Kidney (tissue), 22 donors: ENCODE measurements at places on chromosomes 2 and 18. TPM values are rescaled to one million over a fixed set of nuclear protein-coding genes. Genes with fewer than 3 reads are reported as not detected.

INO80B gene
- total RNA-seq = 44.2 TPM

GRCh38 chr2:152445375-152445774 is 110.4 kb downstream of the FMNL2 start:
- DNase-seq = no peak
- no peaks in the 10 kb centered on the region for H3K36me3 ChIP-seq
- no peak overlapping the region for H3K4me3 ChIP-seq
- peaks cover 8% of the 10 kb centered on the region for H3K4me1 ChIP-seq
- no peak overlapping the region for H3K27ac ChIP-seq

DNA sequence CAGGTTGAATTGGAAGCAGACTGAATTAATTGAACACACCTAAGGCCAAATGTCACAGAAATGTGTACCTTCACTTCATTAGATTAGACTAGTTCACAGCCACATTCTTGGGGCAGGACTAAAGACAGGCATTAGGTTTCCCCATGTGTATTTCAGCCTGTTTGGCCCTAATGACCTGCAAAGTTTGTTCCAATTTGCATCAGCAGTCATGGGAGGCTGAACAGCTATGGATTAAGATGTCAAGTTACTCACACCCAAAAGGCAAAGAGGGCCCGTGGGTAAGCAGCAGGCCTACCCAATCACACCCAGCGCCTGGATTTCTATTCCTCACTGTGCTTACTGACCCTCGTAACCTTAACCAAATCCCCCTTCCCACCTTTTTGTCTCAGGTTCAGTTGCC is 99.6 kb upstream of the RIOK3 start:
- H3K36me3 ChIP-seq = no peaks in the 10 kb centered on the region
- DNase-seq = peak; percentile 45
- no peaks in the 10 kb centered on the region for H3K27me3 ChIP-seq
- H3K27ac ChIP-seq = no peak overlapping the region

GRCh38 chr2:4219571-4219970 is 516.2 kb downstream of the DCDC2C start:
- H3K36me3 ChIP-seq = no peaks in the 10 kb centered on the region
- no peak overlapping the region for H3K4me3 ChIP-seq
- H3K27ac ChIP-seq = no peak overlapping the region

- no peak for DNase-seq
- H3K36me3 ChIP-seq = no peaks in the 10 kb centered on the region
- no peaks in the 10 kb centered on the region for H3K27me3 ChIP-seq
Measured at GRCh38 chr2:48200620-48201293, 294.5 kb upstream of the FBXO11 start.

CROCC2 gene
- 0.13 TPM for total RNA-seq

SLC5A7 gene
- 0.88 TPM for total RNA-seq

DNA sequence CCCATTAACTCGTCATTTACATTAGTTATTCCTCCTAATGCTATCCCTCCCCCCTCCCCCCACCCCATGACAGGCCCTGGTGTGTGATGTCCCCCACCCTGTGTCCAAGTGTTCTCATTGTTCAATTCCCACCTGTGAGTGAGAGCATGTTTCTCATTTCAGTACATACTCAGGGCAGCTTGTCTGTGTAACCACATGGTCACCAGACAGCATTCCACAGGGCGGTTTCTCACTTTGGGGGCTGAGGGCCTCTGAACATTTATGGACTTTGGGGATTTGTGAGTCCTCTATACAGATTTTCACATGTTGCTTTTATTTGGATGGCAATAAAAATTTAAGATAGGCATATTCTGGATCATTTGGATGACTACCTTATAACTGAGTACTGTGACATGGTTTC is 84.0 kb downstream of the LYPD6B start:
- no peak overlapping the region for H3K4me3 ChIP-seq
- H3K36me3 ChIP-seq = no peaks in the 10 kb centered on the region
- H3K27me3 ChIP-seq = no peaks in the 10 kb centered on the region
- H3K27ac ChIP-seq = no peak overlapping the region
- H3K4me1 ChIP-seq = no peaks in the 10 kb centered on the region

BOLL gene
- not detected for total RNA-seq

GRCh38 chr18:35027206-35027605 is 14.0 kb upstream of the MAPRE2 start:
- no peak for DNase-seq
- H3K4me1 ChIP-seq = no peaks in the 10 kb centered on the region
- no peaks in the 10 kb centered on the region for H3K36me3 ChIP-seq
- no peak overlapping the region for H3K4me3 ChIP-seq
- no peaks in the 10 kb centered on the region for H3K27me3 ChIP-seq

- no peaks in the 10 kb centered on the region for H3K27me3 ChIP-seq
- H3K4me3 ChIP-seq = no peak overlapping the region
- H3K27ac ChIP-seq = no peak overlapping the region
- no peaks in the 10 kb centered on the region for H3K36me3 ChIP-seq
- no peaks in the 10 kb centered on the region for H3K4me1 ChIP-seq
Measured at GRCh38 chr2:138415985-138416384, 85.6 kb upstream of the SPOPL start.

- no peak for DNase-seq
- no peak overlapping the region for H3K4me3 ChIP-seq
- no peak overlapping the region for H3K27ac ChIP-seq
- no peaks in the 10 kb centered on the region for H3K4me1 ChIP-seq
Measured at GRCh38 chr2:74843433-74843832, 9.5 kb downstream of the HK2 start.

SATB2 gene
- total RNA-seq = 17.5 TPM

ARL6IP6 gene
- 15.5 TPM for total RNA-seq

GRCh38 chr2:173153301-173153885 is 77.7 kb downstream of the MAP3K20 start:
- no peak for DNase-seq
- H3K36me3 ChIP-seq = no peaks in the 10 kb centered on the region
- no peaks in the 10 kb centered on the region for H3K27me3 ChIP-seq
- no peaks in the 10 kb centered on the region for H3K4me1 ChIP-seq

HEATR5B gene
- 20.5 TPM for total RNA-seq

ST6GAL2 gene
- total RNA-seq = 1.2 TPM

- no peaks in the 10 kb centered on the region for H3K27me3 ChIP-seq
- H3K27ac ChIP-seq = peak overlapping the region; percentile 61
Measured at GRCh38 chr18:61651145-61651879, 241.5 kb downstream of the RNF152 start.

DNA sequence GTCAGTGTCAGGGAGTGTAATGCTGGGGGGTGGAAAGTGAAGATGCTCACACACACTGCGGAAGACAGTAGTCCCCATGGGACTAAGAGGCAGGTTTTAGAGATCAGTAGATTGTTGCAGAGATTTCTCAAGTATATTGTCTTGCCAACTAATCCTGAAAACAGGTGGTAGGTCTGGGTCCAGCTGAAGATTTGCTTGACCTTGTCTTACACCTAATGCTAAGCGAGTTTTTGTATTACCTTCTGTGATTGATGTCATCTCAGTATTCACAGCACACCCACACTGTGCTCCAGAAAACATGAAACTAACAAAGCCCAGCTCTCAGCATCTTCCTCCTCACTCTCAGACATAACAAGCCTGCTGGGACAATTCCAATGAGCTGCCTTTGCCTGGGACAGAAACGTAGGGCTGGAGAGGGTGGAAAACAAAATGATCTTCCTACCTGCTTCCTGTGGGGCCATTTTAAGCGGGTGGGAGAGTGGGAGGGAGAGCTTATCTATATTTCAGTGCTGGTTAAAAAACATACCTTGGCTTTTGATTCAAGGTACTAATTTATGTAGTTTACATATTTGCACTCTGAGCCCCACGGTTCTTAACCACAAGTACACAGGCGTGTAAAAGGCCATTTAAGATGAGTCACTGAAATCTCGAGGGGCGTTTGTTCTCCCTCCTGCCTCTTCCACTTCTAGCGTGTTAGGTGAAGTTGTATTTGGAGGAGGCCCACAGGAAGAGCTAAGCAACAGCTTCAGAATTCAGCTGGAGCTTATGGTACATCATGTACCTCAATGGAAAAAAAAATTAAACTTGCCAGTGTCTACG is 23.1 kb upstream of the RBMS1 start:
- no peaks in the 10 kb centered on the region for H3K27me3 ChIP-seq
- H3K4me1 ChIP-seq = no peaks in the 10 kb centered on the region
- no peaks in the 10 kb centered on the region for H3K36me3 ChIP-seq
- DNase-seq = no peak
- H3K27ac ChIP-seq = no peak overlapping the region
